Amniotic epithelial cell (primary cell): ENCODE measurements at places on chromosomes 16 and 17.

DNA sequence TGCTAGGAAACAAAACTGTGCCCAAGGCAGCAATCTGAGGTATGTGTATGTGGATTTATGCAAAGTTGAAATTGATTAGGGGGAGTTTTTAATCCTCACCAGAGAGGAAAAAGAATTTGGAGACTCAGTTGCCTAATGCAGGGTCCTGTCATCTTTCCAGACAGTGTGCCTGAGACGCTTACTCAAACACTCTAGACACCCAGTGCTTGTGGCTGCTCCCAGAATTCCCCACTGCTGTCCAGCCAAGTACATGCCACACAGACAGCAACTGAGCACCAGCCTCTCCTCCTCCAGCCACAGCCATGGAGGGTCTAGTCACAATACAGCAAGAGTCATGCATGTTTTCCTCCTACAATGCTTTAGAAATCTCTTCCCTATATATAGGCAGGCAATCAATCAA lies 118.1 kb downstream of the HIC1 start:
- peak; percentile 72 for DNase-seq

DNA sequence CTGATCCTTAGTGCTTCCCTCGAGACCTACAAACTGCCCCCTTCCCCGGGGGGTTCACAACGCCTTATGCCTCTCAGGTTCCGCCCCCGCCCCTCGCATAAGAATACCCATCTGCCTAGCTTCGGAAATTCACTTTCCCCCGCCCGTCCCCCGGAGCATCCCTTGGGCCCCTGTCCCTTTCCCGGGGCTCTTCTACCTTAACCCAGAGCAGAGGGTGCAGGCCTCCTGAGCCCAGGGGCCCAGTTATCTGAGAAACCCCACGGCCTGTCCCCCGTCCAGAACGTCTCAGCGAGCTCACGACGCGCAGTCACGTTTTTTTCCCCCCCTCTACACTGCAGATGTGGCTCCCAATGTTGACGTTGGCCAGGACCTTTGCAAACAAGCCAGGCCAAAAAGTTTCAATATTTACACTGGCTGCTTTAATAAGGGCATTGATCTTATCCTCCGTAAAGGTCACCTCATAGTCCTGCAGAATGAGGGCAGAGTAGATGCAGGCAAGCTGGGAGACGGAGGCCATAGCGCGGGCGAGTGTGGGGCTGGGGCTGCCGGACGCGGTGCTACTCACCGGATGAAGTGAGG lies 1.4 kb upstream of the NBR1 start:
- peak; percentile 16 for DNase-seq

- no peak for DNase-seq
These were observed 4.7 kb downstream of the PFAS start for GRCh38 chr17:8253801-8254200.

DNA sequence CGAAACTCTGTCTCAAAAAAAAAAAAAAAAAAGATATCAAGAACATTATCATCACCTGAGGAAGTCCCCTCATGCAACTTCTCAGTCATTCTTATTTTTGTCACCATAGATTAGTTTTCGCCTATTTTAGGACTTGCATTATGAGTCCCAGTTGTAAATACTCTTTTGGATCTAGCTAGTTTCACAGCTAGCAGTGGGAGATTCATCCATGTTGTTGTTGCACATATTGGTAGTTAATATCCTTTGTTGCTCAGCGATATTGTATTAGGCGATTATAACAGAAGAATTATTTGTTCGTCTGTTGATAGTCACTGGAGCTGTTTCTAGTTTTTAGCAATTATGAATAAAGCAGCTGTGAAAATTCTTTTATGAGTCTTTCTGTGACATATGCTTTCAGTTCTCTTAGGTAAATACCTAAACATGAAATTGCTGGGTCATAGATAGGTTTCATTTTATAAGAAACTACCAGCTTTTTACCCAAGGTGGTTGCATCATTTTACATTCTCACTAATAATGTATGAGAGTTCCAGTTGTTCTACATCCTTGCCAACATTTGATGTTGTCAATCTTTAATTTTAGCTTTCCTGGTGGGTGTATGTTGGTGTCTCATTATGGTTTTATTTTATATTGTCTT lies 40.7 kb upstream of the MAP3K14 start:
- no peak for DNase-seq

DNA sequence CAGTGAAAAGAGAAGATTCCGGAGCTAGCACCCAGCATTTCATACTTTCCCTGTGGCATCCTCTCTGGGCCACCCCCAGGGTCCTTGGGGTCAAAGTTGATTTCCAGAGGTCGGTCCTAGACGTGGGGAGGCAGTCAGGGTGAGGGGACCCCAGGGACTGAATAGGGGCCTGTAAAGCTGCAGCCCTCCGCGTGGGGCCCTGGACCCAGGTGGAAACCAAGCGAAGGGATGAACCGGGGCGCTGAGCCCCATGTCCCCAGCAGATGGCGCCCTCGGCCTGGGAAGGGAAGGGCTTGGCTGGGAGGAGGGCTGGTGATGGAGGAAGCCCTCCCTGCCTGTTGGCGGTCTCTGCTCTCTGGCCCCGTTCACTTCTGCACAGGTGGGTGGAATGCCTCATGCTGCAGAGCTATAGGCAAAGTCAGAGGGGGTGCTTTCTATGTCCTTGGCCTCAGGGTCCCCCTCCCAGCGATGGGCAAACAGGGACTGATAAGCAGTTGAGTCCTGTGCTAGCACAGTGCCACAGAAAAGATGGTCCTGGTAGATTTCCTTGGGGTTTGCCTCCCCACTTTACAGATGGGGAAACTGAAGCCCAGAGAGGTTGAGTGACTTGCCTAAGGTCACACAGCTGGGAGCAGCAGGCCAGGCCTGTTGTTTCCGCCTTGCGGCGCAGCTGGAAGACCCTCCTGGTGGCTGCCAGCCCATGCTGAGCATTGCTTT lies 163.4 kb upstream of the CIBAR2 start:
- peak; percentile 34 for DNase-seq
